ENCODE measurements at places on chromosomes 1 and 21. TPM values are rescaled to one million over a fixed set of nuclear protein-coding genes. Genes with fewer than 3 reads are reported as not detected.

GRCh38 chr1:159981351-159982055 lies 27.5 kb upstream of the SLAMF9 start:
- DNase-seq = no peak

DNA sequence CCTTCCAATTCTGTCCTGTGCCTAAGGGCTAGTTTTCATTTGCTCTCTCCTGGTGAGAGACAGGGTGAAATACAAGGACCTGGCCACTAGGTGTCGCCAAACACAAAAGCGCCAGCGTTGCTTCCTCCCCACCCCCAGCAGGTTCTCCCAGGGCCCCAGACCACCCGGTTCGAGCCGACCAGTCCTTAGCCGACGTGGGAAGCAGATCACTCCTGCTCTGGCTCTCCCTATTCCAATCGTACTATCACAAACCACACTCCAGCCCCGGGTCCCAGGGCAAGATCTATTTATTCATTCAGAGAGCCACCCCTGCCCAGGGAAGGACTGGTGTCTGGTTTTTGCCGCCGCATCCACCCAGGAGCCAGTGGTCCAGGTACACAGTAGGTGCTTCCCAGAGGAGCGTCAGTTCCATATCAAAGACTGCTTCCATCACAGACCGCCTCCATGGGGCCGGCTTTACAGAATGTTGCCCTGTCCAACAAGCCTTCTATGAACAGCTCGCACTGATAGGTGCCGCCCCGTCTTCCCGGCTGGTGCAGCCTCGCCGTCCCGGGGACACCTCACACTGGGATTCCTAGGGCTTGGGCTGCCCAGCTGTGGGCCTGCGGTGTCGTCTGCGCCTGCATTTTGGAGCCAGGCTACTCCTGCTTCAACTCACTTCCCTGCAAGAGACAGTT lies 35.0 kb downstream of the CTNNBIP1 start:
- DNase-seq = no peak

GRCh38 chr1:15701784-15702183 lies 17.7 kb downstream of the PLEKHM2 start:
- DNase-seq = no peak

DNA sequence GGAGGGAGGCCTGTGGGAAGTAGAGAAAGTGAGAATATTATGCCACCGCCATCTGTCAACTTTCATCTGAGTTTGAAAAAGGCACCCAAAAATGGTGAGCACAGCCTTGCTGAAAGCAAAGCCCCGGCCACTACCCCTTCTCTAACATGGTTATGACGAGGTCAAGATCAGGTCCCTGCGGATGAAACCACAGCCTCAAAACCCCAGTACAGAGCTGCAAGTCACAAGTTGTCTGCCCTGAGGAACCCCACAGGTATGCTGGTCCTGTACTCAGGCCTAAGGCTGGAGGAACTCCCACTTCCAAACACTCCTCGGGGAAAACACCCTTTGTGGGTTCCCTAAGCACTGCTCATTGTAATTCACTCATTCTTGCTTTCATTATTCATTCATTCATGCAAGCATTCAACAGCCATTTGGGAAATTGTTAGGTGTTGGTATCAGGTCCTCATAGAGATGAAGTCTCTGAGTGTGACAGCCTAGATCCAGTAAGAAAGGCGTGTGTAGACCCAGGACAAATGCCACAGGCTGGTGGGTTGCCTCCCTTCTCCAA lies 216.6 kb upstream of the EDN2 start:
- no peak for DNase-seq

- DNase-seq = no peak
Observed at GRCh38 chr1:197807739-197808453, 32.6 kb upstream of the DENND1B start.

DNA sequence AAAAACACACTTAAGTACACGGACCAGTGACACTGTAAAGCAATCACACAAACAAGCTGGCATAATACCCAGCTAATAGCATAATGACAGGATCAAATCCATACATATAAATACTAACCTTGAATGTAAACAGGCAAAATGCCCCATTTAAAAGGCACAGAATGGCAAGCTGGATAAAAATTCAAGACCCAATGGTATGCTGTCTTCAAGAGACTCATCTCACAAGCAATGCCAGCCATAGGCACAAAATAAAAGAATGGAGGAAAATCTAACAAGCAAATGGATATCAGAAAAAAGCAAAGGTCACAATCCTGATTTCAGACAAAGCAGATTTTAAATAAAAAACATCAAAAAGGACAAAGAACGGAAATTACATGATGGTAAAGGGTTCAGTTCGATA lies 79.1 kb upstream of the PTGFR start:
- no peak for DNase-seq

DNA sequence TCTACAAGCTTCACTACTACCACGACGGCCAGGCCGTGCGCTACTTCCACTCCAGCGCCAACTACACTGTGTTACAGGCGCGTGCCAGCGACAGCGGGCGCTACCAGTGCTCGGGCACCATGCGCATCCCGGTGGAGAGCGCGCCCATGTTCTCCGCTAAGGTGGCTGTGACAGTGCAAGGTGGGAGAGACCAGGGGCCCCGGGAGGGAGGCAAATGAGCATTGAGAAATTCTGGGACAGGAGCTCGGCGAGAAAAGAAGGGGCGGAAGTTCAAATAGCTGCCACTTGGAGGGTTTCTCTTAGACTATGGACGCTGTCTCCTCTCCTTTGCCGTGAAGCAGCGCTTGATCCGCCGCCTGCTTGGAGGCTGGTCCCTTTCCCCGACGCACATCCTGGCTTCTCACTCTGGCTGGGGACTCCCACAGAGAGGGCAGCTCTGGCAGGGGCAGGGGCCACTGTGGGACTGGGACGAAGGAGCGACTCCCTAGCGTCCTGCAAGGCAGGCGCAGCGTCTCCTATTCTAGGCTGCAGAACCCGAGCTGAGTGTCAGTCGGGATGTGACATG lies 4.6 kb downstream of the FCRLB start:
- DNase-seq = no peak

DNA sequence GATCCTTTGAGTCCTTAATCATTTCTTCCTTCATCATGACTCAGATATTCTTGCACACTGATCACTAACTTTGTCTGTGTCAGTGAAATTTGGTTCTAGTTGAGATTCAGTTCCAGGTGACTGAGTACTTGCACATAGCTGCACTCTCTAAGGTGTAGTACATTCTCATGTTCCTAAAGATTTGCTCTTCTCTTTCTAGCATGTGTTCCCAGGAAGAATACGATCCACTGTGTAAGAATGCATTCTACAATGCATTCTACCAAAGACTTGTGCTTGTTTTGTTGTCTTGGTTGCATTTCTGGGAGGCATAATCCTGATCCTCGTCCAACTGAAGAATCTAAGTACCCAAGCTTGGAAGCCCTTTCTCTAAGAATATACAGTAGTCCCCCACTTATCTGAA lies 104.3 kb upstream of the CDC42BPA start:
- no peak for DNase-seq

DNA sequence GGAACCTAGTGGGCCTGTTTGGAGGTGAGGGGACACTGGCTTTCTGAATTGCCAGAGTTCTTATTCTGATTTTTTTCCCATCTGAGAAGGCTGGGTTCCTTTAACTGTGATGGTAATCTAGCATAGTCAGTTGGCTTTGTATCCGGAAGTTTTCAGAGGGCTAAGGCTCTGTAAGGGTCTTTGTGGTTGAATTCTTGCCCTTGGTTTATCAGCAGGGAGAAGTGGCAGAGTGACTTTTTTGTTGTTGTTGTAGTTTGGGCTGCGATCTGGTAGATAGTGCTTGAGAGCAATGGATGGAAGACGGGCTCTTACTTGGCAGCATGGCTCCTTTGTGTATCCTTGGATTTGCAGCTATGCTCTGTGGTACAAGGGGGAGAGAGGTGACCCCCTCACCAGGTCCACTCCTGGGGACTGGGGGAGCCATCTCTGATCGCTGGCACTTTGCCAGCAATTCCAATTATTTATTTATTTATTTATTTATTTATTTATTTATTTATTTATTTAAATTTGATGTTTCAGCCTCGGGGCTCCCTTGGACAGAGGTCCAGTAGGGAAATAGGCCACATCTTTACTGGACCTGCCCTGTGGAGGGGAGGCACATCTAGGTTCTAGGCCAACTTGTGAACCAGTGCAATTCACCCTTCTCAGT lies 18.5 kb downstream of the TCP10L start:
- DNase-seq = no peak

- DNase-seq = no peak
Observed at GRCh38 chr1:84845357-84845756, 47.6 kb downstream of the LPAR3 start.

DNA sequence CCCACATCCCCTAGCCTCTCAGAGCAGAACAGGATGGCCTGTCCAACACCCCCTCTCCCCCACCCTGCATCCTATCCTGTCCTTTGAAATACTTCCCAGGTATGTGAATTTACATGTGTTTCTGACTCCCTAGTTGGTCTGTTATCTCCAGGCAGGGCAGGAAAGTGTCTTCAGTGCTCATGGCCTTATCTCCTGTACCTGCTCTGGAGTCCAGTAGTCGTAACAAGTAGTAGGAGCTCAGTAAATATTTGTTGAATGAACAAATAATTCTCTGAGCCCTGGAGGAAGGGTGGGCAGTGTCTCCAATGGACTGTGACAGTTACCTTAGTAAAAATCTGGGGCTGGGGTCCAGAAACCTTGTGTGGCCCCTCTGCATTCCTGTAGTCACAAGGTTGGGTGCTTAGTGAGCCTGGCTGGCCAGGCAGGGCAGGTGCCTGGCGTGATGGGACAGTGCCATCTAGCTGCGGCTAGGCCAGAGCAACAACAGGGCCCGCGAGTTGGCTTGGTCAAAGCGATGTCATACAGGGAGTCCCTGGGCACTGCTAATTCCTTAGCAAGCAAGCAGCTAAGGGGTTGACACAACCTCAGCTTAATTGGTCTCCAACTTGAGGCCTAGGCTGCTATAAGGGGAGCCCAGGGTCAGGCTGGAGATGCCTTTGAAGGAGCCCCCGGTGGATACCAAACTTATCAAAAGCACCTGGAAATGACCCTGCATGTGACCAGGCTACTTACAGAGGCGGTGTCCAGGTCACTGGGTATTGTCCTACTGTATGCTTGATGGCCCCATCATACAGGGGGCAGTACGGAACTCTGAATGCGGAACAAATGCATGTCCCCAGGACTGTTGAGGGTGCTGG lies 89.0 kb upstream of the PPM1J start:
- DNase-seq = no peak

- DNase-seq = no peak
Observed at GRCh38 chr1:246281639-246282038, 225.4 kb downstream of the SMYD3 start.

- DNase-seq = no peak
Observed at GRCh38 chr1:63033211-63033610, 249.3 kb downstream of the ATG4C start.

GRCh38 chr1:114289306-114289705 lies 135.6 kb upstream of the SYT6 start:
- no peak for DNase-seq

DNA sequence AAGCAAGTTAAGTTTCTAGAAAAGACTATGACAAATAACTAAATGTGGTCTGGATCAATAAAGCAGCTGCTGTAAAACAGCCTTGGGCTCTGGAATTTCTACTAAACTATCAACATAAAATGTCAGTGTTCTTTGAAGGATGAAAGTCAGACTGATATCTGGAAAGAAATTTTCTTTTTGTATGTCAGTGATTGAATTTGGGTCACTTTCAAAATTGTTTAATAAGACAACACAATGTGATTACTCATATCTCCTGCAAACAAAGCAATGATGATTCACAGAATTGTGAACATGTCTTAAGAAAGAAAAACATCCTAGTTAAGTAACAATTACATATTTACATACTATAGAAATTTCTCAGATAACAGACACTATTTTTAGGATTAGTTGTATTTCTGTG lies 826.4 kb downstream of the PLA2G4A start:
- no peak for DNase-seq

DNA sequence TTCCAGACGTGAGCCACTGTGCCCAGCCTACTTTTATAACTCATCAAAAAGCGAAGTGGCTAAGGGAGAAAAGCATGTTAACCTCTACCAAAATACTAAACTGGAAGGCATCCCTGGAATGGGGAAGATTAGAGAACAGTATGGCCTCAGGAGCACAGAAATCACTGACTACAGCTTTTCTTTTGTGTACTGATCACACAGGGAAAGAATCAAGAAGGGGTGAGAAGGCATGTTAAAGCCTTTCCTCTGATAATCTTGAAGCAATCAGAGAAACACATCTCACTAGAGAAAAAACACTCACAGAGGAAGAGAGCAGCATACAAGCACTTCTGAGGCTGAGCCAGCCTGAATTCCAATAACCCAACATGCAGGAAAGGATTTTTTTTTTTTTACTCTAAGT lies 10.7 kb downstream of the PCAT6 start:
- no peak for DNase-seq

DNA sequence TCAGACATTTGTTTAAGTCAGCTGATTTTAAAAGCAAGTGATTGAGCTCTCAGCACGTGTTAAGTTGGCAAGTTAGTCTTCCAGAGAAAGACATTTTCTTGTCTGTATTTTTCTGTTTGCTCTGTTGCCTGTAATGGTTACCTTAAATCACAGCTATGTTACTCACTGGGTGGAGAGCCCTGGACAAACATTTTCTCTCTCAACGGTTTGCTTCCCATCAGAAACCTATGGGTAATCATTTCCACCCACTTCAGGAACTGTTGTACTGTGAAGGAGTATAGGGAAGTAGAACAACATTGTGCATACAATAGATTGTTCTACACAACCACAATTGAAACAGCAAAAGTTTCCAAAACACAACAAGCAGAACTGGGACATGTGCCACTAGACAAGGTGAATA lies 113.9 kb upstream of the DPT start:
- DNase-seq = no peak

GRCh38 chr1:26034504-26035202 lies 11.3 kb downstream of the SLC30A2 start:
- no peak for DNase-seq

Gene SYT14
- 2.4 TPM for total RNA-seq

Gene ST6GALNAC3
- total RNA-seq = 39.1 TPM

Gene IL23R
- 0.48 TPM for total RNA-seq

Gene SLFNL1
- 0.69 TPM for total RNA-seq

Gene HDAC1
- 59.7 TPM for total RNA-seq

Gene TBX15
- total RNA-seq = 5.2 TPM

Gene PIK3R3
- total RNA-seq = 16.2 TPM

Gene C1orf115
- 10.0 TPM for total RNA-seq

Gene AMPD1
- 1.9 TPM for total RNA-seq

Gene PTPN7
- total RNA-seq = 1.2 TPM

Gene BRINP2
- 0.90 TPM for total RNA-seq

Gene CLCA4
- total RNA-seq = 38.1 TPM

Gene OR2T33
- total RNA-seq = not detected

Gene CFAP141
- total RNA-seq = not detected

Gene SPRR3
- total RNA-seq = 10.0 TPM

Gene GJB3
- 2.2 TPM for total RNA-seq

Gene RHD
- 0.69 TPM for total RNA-seq

Gene PRAMEF20
- total RNA-seq = not detected

Gene LRIF1
- total RNA-seq = 10.6 TPM
